Adipocyte (in vitro differentiated cells): ENCODE measurements at places on chromosomes 5 and 9.
A peak's percentile ranks its signal among the peaks of the same experiment; 100 is the strongest.

GRCh38 chr9:35675204-35675603, 1.5 kb downstream of the CA9 start:
- no peak for DNase-seq

GRCh38 chr5:93423300-93423699, 157.7 kb downstream of the NR2F1-AS1 start:
- DNase-seq = no peak

GRCh38 chr5:60598424-60598823, 101.5 kb downstream of the DEPDC1B start:
- DNase-seq = no peak

- DNase-seq = no peak
These were observed 104.0 kb downstream of the PLCXD3 start for GRCh38 chr5:41406424-41406823.

DNA sequence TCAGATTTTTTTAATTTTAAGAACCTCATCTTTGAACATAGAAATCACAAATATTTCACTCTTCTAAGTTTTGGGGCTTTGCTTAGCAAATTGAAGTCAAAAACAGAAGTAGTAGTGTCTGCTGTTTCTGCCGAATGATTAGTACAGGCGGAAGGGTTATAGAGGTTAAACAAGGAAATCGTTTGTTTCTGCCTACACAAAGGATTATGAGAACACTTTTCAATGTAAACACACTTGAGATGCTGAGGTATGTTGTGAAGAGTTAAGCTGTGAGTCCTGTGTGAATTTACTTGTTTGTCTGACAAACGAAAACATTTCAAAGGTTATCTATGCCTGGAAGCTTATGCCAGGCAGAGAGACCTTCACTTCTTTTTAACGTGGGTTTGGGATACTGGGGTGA, 224.8 kb downstream of the CETN3 start:
- DNase-seq = no peak

DNA sequence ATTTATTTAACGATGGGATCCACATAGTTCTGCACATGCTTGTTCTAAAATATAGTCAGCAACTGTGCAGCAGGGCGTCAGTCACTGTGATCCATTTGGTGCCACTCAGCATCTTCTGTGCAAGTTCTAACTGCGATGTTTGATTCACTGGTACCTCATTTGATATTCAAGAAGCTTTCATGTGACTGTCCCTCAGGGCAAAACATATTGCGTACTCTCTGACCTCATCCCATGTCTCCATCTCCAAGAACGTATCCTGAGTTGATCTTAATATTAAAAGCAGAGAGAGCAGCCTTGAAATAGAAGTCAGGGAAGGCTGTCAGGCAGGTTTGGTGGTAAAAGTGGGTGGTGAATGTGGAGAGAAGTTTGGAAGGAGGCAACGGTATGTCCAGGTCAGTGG, 116.5 kb upstream of the ATP10B start:
- DNase-seq = no peak

DNA sequence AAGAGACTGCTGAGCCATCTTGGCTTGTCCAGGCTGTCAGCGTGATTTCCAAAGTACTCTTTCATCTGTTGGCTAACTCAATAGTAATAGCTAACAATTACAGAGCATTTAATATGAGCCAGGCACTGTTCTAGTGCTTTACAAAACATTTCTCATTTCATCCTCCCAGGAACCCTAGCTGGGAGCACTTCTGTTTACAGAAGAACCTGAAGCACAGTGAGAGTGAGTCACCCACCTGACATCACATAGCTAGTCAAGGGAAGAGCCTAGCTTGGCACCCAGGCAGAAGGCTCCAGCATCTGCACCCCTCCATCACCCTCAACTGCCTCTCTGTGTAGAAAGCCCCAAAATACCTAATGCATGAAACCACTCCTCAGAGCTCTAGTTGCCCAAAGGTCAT, 57.5 kb upstream of the IQGAP2 start:
- no peak for DNase-seq

GRCh38 chr9:24035816-24036215, 209.8 kb upstream of the ELAVL2 start:
- DNase-seq = no peak

DNA sequence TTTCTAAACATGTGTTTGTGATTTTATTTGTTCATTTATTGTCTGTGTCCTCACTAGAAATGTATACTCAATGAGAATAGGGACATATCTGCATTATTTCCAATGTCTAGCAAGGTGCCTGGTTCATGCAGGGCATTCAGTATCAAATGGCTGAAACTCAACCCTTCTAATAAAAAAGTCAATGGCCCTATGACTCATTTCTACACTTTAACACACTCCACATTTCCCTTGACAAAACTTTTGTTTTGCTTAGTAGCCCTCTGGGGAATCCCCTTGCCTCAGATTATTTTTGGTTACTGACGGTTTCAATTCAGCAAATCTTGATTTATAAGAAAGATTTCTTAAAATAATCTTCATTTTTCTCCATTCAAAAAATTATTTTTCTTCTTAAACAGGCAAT, 206.0 kb upstream of the DMRTA1 start:
- DNase-seq = peak; percentile 39

GRCh38 chr5:149576021-149576420, 5.3 kb upstream of the ARHGEF37 start:
- no peak for DNase-seq

DNA sequence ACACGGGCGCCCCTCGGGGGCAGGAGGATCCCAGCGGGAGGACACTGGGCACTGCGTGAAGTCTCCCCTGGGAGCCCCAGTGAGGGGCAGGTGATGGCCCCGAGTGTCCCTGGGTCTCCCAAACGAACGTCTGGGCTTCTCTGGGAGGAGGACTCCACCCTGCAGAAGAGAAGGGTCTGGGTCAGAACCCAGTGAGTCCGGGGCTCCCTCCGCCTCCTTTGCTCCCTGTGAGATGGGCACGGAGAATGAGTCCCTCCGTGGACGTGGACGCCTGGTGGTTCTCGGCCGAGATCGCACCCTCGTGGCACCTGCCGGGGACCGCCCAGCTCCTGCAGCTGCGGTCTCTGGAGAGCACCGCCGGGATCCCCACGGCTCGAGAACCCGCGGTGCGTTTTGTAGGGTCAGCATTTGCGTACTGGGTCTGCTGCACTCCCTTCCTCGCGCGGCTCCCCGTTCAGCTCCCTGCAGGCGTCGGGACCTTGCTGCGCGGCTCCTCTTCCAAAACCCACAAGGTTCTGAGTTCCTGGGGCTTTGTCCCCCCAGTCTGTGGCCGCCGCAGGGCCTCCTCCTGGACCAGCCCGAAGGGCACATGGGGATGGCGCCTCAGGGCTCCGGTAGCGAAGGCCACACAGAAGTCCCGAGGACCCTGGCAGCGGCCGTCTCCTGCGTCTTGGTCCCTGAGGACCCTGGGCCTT, 10.2 kb upstream of the CEP72 start:
- DNase-seq = no peak

- no peak for DNase-seq
These were observed 408.8 kb downstream of the CDH10 start for GRCh38 chr5:24235946-24236345.

- peak; percentile 20 for DNase-seq
These were observed 75.3 kb upstream of the PJA2 start for GRCh38 chr5:109485030-109485429.

DNA sequence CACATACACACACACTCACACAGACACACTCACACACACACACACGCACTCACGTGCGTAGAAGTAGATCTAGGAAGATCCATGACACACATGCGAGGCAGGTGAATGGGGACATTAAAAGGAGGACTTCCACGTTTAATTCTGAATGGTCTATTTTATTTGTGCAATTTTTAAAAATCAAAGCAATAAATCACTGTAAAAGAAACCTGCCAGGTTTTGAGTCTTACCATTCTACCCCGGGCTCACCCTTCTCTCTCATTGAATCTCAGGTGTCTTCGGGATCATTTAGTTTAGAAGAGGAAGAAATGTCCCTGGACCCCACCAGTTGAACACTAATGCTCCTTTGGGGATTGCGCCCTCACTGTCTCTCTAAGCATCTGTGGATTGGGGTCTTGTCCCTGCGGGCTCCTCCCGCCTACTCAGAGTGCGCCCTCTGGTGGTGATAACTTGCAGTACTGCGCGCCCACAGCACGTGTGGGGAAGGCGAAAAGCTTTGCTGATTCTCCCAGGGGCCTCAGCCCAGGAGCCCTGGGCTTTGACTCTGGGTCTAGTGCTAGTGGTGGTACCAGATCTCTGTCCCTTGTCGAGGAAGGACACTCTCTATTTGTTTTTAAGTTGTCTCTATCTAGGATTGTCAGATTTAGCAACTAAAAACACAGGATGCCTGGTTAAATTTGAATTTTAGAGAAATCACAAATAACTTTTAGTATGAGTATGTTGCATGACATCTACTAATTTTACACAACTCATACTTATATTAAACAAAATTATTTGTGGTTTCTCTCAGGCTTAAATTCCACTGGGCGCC, 34.8 kb downstream of the BOD1 start:
- peak; percentile 67 for DNase-seq

- no peak for DNase-seq
These were observed 69.6 kb upstream of the ATP10B start for GRCh38 chr5:160921423-160922285.

DNA sequence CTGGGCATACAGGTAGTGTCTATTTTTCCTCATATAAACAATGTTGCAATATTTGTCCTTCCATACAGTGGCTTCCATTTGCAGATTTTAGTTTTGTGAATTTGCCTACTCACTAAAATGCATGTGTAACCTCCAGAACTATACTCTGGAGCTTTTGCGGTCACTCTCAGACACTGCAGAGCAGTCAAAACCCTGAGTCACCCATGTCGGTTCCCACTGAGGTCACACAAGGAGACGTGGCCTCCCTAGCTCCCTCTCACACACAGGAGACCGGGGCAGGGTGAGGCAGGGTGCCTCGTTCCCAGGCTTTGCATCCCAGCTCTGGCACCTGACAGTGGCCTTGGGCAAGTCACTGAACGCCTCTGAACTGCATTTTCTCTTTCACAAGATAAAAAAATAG, 55.5 kb upstream of the ZNF354A start:
- DNase-seq = no peak

DNA sequence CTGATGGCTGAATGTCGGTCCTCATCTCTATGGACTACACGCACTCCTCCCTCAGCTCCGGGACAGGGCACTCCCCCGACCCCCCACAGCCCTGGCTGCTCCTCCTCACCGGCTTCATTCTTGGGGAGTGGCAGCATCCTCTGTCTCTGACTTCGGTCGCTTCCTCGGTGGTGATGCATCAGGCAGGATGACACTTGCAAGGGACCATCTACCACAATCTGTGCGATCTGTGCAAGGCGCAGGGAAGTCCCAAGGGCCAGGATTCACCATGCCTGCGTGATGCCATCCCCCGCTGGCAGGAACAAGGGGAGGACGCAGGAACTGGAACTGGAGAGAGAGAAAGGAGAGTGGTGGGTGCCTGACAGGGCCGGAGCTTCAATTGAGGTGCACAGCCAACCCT, 2.2 kb upstream of the CACNA1B start:
- no peak for DNase-seq

GRCh38 chr5:17405976-17406375, 92.1 kb upstream of the TAF11L2 start:
- no peak for DNase-seq

GRCh38 chr5:67246108-67246507, 49.5 kb upstream of the CD180 start:
- DNase-seq = peak; percentile 95

- DNase-seq = peak; percentile 39
These were observed 198.4 kb upstream of the SNX2 start for GRCh38 chr5:122576256-122577016.

DNA sequence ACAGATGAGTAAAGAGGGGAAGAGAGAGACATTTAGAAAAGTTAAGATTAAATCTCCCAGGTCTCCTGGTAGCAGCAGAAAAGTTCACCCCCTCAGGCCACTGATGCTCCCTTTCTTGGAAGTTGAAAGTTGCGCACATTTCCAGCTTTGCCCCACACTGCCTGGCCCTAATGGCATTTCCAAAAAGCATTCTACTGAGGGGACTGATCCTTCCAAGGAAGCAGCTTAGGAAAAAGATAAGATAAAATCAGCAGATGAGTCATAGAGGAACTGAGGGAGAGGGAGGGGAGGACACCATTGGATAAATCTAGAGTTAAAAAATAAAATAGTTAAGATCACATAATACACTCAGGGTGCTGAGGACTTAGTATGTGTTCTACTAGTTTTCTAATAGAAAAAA, 67.6 kb upstream of the SLC12A2 start:
- no peak for DNase-seq

GRCh38 chr9:114116126-114116747, 17.1 kb upstream of the KIF12 start:
- no peak for DNase-seq

- DNase-seq = no peak
These were observed 33.5 kb upstream of the SHOC1 start for GRCh38 chr9:111828193-111828592.

- DNase-seq = no peak
These were observed 365.1 kb upstream of the TRPC7 start for GRCh38 chr5:136730426-136730825.

- DNase-seq = no peak
These were observed 187.3 kb upstream of the TLE4 start for GRCh38 chr9:79384501-79384900.

- no peak for DNase-seq
These were observed 140.2 kb downstream of the ALDH1A1 start for GRCh38 chr9:72812559-72813111.

DNA sequence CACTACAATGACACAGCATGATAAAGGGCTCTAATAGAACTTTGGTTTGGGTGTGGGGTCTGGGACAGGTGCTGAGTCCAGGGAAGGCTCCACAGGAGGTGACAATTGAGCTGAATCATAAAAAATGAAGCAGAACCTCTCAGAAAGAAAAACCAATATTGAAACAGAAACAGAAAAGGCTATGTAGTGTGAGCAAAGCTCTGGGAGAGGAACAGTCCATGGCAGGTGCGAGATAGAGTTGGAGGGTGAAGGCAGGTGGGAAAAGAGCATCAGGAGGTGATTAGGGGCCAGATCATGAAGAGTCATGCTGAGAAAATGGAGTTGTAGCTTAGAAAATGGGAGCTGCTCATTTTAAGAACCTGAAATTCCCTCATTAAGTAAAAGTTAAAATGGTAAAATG, 164.9 kb downstream of the KCTD16 start:
- no peak for DNase-seq

DNA sequence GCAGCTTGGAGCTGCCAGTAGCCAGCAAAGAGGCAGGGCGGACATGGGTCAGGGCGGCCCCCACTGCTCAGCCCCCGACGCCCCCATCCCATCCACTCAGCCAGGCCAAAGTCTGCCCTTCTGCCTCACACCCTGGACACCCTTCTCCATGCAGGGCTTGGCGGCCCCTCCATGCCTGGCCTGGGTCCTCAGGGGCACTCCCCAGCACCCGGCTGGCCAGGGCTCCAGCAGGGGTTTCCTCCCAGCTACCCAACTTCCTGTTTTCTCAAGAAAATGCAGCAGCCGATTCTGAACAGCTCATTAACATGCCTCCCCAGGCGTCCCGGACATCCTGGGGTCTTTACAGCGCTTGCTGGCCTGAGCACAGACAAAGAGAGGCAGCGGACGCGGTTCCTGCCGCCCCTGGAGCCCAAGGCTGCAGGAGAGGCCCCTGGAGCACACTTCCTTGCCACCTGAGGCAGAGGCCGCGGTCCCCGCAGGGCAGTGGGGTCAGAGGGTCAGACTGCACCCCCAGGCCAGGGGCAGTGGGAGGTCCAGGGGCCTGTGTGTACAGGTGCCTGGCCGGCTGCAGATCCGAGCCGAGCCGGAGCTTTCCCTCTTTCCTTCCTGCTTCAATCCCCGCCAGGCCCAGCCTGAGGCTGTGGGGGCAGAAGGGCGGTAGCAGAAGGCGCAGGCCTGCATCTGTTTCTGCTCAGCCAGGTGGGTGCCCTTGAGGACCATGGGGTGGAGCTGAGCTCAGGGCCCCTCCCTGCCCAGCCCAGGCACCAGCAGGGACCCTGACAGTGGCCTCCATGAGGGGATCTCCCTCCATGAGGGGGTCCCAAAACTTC, 18.7 kb upstream of the NRARP start:
- DNase-seq = no peak

- DNase-seq = no peak
These were observed 126.1 kb downstream of the STARD4 start for GRCh38 chr5:111385970-111386831.
